ENCODE measurements at places on chromosomes 4 and X. TPM values are rescaled to one million over a fixed set of nuclear protein-coding genes. Genes with fewer than 3 reads are reported as not detected.

Gene TCEAL7
- 2.0 TPM for total RNA-seq

Gene PNMA6F
- total RNA-seq: not detected

Gene EVC2
- 10.6 TPM for total RNA-seq

Gene ARHGAP6
- 20.4 TPM for total RNA-seq

Gene FMR1NB
- total RNA-seq: not detected

Gene LETM1
- total RNA-seq: 48.5 TPM

Gene HSD17B13
- total RNA-seq: 20.3 TPM

GRCh38 chr4:153748378-153748777 lies 11.4 kb downstream of the RNF175 start:
- DNase-seq: no peak

- no peak for DNase-seq
Observed at GRCh38 chr4:121783210-121783609, 17.9 kb upstream of the EXOSC9 start.

DNA sequence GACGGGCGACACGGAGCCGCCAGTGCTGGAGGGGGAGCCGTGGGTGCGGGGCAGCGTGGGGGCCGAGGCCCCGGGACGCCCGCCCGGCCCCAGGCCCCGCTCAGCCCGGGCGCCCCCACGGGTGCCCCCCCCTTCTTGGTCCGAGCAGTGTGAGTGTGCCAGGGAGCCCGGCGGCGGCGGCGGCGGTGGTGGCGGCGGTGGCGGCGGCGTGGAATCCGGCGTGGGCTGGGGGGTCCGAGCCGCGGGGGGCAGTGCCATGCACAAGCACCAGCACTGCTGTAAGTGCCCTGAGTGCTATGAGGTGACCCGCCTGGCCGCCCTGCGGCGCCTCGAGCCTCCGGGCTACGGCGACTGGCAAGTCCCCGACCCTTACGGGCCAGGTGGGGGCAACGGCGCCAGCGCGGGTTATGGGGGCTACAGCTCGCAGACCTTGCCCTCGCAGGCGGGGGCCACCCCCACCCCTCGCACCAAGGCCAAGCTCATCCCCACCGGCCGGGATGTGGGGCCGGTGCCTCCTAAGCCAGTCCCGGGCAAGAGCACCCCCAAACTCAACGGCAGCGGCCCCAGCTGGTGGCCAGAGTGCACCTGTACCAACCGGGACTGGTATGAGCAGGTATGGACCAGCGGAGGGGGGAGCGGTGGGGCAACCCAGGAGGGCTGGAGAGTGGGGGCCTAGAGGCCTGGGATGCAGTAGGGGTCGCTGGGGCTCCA lies 466 bp downstream of the DLG3 start:
- DNase-seq: no peak

GRCh38 chr4:155837203-155837796 lies 28.8 kb downstream of the ASIC5 start:
- DNase-seq: no peak

DNA sequence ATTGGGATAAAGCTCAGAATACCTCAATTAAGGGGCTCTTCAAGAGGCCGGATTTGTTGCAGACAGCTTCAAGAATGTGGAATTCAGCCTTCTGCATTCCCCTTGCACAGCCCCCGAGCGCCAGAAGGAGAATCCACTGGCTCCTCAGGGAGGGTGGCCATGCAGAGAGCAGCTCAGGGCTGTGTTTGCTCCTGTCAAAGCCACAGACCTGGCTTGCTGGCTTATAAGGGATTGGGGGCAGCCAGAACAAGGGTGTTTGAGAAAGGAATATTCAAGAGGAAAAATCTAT lies 36.8 kb downstream of the ING2 start:
- DNase-seq: no peak

DNA sequence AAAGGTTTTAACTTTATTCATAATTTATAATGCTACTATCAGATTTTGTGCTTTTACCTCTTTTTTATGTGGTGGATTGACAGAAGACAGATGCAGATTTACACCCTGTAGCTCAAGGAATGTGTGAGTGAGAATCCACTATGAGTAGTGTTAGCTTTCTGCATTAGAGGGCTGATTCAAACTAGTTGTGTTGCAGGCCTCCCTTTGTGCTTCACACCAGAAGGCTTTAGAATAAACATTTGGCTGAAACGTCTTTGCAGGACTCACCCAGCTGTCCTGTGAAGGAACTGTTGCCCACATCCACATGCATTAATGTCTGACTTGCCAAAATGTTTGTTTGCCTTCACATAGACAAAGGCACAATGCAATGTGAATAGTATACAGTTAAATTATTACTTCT lies 127.0 kb downstream of the PCDH7 start:
- DNase-seq: no peak

- DNase-seq: no peak
Observed at GRCh38 chrX:2766906-2767305, 15.1 kb downstream of the XG start.

GRCh38 chr4:159481936-159482335 lies 379.1 kb downstream of the RAPGEF2 start:
- DNase-seq: no peak

GRCh38 chr4:85391071-85391470 lies 83.9 kb upstream of the ARHGAP24 start:
- no peak for DNase-seq

GRCh38 chrX:2401201-2401589 lies 99.6 kb downstream of the DHRSX start:
- no peak for DNase-seq

DNA sequence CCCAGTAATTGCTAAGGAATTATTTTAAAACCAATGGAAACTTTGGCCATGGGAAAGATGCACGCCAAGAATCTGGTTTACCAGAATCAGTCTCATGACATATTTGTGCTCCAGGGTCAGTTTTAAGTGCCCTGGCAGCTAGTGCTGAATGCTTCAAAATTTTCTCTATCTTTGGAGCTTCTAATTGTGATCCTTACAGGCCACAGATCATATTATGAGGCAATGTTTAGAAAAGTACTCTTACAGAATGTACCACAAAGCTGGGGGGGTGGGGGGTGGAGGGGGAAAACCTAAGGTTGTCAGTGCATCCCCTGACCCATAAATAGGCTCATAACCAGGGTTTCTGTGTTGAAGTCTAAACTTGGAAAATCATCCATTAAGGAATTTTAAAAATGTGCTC lies 514.5 kb downstream of the INPP4B start:
- DNase-seq: no peak

DNA sequence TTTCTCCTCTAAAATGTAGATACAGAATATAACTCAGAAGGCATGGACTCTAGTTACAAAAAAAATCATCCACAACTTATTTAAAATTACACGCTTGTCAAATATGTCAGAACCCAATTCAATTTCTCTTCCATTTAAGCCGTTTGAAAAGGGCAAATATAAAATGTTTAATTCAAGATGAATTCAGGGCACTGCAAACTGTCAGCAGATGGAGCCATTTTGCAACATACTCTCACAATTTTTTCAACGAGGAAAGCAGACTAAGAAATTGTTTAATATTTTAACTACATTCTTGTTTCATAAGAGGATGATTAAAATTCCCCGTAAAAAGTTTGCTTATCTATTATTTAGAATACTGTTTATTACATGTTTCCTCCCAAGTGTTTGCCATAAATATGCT lies 321.3 kb upstream of the CPXCR1 start:
- DNase-seq: no peak

- DNase-seq: no peak
Observed at GRCh38 chr4:138405934-138406567, 163.9 kb upstream of the SLC7A11 start.

DNA sequence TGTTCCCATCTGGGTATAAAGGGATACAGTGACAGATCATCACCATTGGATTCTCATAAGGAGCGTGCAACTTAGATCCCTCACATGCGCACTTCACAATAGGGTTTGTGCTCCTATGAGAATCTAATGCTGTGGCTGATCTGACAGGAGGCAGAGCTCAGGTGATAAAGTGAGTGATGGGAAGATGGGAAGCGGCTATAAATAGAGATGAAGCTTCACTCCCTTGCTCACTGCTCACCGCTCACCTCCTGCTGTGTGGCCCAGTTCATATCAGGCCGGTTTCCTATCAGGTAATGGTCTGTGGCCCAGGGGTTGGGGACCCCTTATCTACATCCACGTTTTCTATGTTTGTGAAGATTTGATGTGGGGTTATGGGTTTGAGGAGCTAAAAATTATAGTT lies 43.7 kb downstream of the FAT4 start:
- DNase-seq: no peak

DNA sequence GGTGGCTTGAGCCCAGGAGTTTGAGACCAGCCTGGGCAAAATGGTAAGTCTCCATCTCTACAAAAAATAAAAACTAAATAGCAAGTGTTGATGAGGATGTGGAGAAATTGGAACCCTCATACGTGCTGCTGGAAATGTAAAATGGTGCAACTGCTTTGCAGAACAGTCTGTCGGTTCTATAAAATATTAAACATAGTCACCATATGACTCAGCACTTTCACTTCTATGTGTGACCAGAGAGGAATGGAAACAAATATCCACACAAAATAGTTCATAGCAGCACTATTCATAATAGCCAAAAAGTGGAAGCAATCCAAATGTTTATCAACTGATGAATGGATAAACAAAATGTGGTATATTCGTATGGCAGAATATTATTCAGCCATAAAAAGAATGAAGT lies 60.8 kb upstream of the FMR1 start:
- DNase-seq: no peak

DNA sequence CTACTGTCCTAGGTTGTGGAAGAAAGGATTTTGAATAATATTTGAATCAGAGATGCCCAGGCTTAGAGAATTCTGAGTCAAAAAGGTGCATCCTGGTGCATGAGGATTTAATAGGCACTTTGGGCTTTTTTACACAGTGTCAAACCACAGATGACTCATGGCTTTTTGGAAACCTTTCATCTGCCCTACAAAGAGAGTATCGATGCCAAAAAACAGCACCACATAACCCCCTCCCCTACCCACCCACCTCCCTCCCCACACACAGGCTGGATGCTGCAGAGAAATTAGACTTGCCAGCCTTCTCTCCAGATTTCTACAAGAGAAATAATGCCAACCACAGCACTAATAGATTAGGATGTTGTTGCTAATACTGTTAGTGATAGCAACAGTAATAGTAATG lies 779.3 kb downstream of the NLGN4X start:
- DNase-seq: no peak

DNA sequence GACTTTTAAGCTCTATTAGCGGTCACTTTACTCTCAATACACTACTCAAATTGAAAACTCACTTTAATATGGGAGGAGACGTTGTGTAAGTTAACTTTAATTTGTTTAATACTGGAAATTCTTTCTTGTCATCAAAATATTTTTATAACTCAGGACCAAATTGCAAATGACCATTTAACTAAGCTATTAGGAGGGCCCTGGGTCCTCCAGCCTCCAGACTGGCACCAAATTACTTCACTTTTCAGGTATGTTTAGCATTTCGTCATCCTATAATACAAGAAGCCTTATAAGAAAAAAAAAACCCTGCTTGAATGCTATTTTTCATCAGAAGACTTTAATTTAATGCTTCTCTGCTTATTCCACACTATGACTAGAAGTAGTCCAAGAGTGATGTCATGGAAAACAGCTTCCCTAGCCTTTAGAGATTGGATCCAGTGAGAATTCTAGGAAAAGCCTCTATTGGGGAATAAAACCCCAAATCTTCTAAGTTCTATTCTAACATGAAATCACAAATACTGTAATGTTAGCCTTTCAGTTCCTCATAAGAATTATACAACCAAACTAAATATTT lies 6.6 kb downstream of the KLHL15 start:
- no peak for DNase-seq

- DNase-seq: no peak
Observed at GRCh38 chr4:113016377-113016776, 33.1 kb upstream of the ANK2 start.

DNA sequence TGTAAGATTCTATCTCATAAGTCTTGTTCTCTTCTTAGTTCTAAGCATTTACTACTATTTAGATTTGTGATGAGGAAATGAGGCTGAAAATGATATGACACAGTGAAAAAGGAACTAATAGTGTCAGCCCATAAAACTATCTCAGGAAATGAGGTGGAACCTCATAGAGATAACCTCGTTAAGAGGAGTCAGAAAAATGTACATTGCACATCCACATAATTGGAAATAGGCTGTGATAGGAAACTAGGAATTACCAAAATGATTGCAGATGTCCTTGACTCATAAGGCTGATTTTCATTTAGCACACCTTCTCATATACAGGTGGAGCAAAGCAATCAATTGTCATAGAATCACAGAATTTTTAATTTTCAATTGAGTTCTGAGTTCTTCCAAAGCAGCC lies 26.8 kb downstream of the ANXA10 start:
- DNase-seq: no peak

DNA sequence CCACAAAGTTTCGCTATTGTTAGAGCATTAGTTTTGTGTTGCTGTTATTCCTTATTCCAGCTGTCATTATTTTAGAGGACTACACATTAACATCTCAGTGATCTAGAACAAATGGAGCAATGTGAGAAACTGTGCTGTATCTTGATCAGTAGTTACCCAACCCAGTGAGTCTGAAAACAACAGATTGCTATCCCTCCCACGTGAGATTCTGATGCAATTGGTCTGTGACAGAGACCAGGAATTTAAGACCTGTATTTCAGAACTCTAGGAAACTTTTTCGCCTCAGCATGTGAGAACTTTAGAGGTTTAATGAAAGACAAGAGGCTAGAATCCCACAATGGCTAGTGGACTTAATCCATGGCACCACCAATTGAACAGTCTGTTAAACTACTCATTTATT lies 35.7 kb upstream of the CDS1 start:
- DNase-seq: no peak

DNA sequence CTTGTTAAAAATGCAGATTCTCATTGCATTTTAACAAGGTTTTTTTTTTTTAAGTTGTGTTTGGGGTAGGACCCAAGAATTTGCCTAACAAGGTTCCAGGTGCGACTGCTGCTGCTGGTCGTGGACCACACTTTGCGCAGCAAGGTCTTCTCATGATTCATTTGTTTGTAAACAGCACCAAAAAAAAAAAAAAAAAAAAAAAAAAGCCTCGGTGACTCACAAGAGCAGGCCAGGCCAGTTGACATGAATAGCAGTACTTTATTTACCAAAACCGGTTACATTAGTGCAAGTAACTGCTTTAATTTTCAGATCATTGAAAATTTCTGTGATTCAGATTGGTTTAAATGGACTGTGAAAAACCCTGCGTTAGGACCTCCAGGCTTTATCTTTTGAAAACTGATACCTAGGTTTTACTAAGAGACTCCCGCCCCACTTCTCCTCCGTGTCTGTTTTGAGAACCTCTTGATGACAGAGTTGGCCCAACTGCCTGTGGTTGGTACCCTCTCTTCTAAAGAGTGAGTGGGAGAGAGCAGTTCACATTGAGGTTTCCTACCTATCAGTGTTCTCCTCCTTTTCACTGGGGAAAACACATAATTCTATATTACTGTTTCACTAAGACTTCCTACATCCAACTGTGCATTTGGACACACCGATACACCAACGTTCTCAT lies 86.2 kb downstream of the PHEX start:
- DNase-seq: no peak

All from omental fat pad (tissue), 4 donors.